Stomach (tissue), 19 donors: ENCODE measurements at places on chromosomes 4 and X. TPM values are rescaled to one million over a fixed set of nuclear protein-coding genes. Genes with fewer than 3 reads are reported as not detected.

- DNase-seq, result no peak
- H3K27me3 ChIP-seq, result no peaks in the 10 kb centered on the region
- no peaks in the 10 kb centered on the region for H3K36me3 ChIP-seq
- no peak overlapping the region for H3K4me3 ChIP-seq
- H3K27ac ChIP-seq, result no peak overlapping the region
These were observed 55.0 kb upstream of the PRDM5 start for GRCh38 chr4:120977435-120977997.

CCNA2 gene
- total RNA-seq, result not detected

ATP6AP2 gene
- 10.4 TPM for total RNA-seq

- H3K36me3 ChIP-seq, result no peaks in the 10 kb centered on the region
- H3K27me3 ChIP-seq, result no peaks in the 10 kb centered on the region
- peaks cover 61% of the 10 kb centered on the region for H3K4me1 ChIP-seq
- no peak overlapping the region for H3K4me3 ChIP-seq
These were observed 9.0 kb downstream of the SORBS2 start for GRCh38 chr4:185803022-185803421.

MUC7 gene
- not detected for total RNA-seq
